NCI-H524 treated with DMSO at 0.1 percent for 48 hours (cell line): ENCODE measurements at places on chromosomes 6 and 20.

DNA sequence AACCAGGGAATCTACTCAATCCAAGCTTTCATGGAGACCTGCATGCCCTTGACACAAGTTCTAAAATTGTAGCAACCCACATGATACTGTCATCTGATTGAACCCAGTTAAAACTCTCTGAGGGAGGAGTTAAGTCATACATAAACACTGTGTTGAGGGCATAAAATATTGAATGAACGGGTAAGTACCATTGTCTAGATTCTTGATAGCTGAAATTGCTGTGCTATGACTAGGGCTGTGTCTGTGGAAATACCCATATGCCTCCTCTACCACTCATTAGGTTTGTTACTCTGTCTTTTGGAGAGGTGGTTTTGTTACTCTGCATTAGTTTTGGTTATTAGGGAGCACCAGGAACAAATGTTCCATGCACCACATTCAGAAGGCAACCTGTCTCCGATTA, 7.6 kb downstream of the ENPP4 start:
- DNase-seq: no peak

GRCh38 chr6:134449781-134450180, 131.9 kb upstream of the SGK1 start:
- no peak for DNase-seq

GRCh38 chr6:88910922-88911778, 52.3 kb downstream of the RNGTT start:
- no peak for DNase-seq

DNA sequence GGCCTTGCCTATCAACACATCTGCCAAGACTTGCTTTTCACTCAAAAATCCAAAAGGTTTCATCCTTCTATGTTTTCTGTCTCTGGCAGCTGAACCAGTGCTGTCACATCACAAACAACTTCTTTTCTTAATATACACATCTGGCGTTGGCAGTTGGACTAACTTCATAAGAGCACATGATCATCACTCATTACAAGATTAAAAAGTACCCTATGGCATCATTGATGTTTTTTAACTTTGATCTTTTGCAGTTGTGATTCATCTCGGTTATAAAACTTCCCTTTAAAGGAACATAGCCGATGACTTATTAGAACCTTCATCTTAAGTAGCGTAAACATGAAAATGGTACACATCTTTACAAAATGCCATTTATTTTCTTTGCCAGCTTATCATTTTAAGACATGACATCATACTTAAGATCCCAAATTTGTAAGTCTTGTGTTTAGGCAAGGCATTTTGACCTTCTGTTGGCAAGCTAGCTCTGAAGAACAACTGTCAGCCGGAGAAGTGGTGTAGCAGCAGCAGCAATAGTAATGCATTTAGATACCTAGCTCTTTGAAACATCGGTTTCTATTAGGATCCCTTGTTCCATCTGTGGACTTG, 64.2 kb upstream of the SUPT3H start:
- no peak for DNase-seq

DNA sequence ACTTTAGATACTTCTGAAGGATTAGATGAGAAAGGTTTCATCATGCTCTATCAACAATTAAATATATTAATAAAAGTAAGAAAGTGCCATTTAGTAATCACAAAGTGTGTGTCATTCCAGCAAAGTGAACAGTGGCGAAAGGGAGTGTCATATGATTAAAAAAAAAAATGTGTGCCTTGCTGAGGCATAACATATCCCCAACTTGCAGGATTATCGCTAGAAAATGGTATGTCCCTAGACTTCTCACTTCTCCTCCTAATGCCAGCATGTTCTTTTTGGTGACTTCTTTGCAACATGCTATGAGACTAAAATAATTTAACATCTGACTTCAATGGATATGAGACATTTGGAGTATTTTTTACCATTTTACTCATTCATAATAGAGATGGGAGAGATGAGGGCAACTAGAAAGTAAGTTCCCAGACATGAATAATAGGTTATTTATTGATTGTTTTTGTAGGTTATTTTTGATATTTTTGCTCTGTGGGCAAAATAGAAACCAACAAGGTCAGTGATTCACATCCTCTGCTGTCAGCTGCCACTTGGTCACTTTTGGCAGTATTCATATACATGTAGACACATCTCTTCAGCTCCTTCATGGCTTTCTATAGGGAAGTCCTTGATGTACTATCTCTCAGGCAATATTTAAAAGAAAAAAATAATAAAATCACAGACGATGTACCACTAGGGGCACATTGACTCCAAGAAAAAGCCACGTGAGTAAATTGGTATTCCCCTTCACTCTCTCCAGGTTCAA, 370.1 kb downstream of the BMP2 start:
- DNase-seq: no peak

DNA sequence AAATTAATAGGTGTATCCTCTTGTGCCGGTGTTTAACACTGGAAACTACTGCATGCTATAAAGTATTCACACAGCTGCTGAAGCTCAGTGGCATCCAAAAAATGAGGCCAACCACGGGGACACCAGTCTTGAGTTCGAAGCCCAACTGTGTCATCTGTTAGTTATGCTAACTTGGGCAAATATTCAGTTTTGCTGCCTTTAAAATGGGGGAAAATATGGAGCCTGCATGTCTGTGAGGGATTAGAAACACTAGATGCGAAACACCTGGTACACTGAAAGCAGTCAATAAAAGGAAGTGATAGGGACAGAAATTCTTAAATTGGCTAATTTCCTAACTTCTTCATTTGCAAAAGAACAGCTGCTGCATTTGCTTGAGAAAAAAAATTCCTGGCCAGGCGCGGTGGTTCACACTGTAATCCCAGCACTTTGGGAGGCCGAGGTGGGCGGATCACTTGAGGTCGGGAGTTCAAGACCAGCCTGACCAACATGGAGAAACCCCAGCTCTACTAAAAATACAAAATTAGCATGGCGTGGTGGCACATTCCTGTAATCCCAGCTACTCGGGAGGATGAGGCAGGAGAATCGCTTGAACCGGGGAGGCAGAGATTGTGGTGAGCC, 36.6 kb upstream of the MLIP start:
- DNase-seq: no peak

GRCh38 chr6:401239-401993, 9.9 kb downstream of the IRF4 start:
- no peak for DNase-seq

GRCh38 chr6:141097471-141097870, 1035.3 kb upstream of the GJE1 start:
- DNase-seq: no peak

- DNase-seq: peak; percentile 93
These were observed 355.1 kb upstream of the ADGRB3 start for GRCh38 chr6:68279793-68280557.

- DNase-seq: no peak
These were observed 57.1 kb downstream of the HNF4A start for GRCh38 chr20:44412402-44413144.

DNA sequence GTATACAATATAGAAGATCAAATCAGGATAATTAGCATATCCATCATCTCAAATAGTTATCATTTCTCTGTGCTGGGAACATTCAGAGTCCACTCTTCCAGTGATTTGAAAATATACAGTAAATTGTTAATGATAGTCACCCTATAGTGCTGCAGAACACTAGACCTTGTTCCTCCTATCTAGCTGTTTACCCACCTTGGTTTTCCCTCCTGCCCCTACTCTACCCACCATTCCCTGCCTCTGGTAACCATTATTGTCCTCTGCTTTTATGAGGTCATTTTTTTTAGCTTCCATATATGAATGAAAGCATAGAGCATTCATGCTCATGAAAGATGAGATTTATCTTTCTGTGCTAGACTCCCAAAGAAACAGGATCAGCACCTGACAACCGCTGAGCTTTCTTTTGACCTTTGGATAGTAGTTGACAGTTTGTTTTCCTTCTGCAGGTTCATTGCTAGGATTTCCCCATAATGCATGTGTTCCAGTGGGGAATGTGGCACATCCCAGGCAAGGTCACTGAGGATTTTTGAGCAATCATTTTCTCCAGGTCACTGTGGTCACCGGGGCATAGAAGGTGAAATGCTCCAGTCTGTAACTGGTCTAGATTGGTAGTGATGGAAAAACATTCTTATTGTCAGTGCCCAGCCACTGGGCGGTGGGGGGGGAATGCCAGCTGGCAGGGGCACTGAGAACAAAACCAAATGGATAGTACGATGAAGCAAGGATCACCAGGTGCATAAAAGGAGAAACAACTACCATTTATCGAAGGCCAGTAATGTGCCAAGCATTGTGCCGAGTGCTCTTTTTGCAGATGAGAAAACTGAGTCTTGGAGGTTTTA, 33.6 kb upstream of the BCAS1 start:
- no peak for DNase-seq

DNA sequence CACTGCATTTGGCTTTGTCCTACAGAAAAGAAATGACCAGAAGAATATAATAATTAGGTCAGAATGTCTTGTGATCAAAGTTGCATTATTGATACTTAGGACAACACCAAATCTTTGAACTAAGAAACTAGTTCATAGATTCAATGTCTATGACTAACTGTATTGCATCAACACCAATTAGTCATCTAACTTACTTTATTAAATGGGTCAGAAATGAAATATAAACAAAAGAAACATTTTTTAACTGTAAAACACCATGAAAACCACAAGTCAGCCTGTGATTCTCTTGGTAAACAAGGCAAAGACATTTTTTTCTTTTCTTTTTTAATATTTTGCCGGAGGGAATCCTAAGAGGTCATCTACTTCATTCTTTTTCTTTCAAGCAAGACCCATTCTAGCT, 114.1 kb upstream of the HDDC2 start:
- DNase-seq: no peak

DNA sequence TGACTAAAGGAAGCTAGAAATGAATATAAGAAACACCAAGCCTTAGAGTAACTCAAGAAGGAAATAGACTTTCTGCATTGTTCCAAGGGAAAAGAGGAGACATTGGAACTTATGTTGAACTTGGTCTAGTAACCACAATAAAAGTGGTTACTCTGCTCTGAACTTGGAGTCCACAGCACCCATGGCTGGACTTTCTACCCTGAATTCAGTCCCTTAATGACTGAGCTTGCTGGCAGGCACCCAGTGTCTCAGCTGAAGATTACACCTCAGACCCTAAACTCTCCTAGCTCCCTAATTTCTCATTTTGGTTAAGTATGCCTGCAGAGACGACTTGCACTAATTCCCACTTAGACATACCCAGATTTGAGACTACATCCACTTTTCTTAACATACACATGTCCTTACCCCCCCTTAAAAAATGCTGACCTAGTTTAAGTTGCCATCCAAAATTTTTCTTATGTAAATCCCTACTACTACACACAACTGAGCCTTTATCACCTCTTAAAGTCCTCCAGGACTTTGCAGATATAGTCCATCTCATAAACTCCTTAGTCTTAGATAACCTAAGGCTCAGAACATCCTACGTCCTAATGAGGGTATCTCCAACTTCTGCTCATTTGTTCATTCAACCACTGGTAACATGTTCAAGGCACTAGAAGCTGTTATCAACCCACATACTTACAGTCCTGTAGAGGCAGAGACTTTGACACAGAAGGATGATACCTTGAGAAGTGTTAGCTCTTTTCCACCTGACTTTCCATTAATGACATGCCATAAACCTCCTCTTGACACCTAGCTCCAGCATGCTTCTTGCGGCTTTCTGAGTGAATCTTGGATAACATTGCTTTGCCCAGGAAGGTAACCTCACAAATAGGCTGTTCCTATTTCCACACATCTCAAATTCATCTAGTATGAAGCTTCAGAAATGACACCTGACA, 129.8 kb downstream of the ALDH8A1 start:
- DNase-seq: no peak

DNA sequence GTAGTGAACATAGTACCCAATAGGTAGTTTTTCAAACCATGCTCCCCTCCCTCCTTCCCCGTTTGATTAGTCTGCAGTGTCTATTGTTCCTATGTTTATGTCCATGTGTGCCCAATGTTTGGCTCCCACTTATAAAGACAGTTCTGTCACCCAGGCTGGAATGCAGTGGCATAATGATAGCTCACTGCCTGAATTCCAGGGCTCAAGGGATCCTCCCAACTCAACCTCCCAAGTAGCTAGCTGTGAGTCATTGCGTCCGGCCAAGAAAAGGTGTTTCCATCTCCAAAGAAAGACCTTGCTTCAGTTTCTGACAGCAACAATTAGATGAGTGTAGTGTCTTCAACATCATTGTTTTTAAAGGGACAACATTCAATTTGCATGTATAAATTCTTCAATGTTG, 131.1 kb upstream of the CEP162 start:
- no peak for DNase-seq

- no peak for DNase-seq
These were observed 59.0 kb upstream of the ZNF184 start for GRCh38 chr6:27531772-27532459.

DNA sequence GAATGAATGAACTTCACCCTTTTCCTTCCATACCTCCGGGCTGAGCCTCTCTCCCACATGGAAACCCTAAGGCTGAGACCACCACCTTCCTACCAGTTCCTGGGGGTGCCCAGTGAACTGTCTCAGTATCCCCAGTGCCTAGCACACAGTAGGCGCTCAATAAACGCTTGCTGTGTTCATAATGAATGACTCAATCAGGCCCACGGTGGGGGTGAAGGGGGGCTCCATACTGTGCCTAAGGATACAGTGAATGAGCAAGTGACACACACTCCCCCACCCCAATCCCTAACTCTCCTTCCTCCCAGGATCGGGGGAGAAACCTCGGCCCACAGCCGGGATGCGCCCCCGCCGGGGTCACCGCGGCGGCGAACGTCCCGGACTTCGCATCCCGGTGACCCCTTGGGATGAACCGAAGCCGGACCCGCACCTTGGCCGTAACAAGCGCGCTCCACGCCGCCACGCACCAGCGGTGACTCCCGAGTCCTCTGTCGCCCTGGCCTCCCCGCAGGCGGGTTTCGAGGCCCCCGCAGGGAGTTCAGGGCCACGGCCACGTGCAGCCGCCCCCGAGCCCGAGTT, 592 bp downstream of the KCNG1 start:
- DNase-seq: no peak
